ENCODE measurements at places on chromosomes 1 and 21.

- no peak for DNase-seq
These were observed 57.3 kb upstream of the STUM start for GRCh38 chr1:226491093-226491850.

DNA sequence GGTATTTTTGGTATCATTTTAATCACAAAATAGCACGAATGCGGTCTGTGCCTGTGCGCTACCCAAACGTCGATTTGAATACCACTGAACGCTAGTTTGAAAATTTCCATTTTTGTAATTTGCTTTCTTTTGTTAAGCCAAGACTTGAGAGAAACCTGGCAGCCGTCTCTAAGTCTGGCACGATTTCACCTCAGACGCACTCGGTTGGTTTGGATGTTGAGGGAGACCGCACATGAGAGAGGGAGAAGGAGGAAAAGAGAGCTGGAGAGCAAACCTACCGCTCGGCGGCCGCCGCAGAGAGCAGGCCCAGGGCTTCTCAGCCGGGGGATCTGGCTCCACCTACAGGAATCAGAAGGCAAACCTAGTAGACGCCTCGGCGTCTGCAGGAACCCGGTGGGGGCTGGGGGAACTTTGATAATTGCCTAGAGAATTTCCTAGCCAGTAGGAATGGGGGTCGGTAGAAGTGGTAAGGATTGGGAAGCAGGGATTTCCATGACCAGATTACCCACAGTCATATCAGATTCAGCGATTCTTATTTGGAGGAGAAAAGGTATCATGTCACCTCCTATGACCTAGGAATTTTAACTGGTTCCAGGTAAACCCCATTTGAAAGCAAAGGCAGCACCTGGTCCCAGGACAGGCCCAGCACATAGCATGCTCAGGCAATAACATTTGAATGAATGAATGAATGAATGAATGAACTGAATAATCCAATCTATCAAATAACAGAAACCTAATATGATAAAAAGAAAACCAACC, 83.2 kb downstream of the TM2D1 start:
- peak; percentile 44 for DNase-seq

DNA sequence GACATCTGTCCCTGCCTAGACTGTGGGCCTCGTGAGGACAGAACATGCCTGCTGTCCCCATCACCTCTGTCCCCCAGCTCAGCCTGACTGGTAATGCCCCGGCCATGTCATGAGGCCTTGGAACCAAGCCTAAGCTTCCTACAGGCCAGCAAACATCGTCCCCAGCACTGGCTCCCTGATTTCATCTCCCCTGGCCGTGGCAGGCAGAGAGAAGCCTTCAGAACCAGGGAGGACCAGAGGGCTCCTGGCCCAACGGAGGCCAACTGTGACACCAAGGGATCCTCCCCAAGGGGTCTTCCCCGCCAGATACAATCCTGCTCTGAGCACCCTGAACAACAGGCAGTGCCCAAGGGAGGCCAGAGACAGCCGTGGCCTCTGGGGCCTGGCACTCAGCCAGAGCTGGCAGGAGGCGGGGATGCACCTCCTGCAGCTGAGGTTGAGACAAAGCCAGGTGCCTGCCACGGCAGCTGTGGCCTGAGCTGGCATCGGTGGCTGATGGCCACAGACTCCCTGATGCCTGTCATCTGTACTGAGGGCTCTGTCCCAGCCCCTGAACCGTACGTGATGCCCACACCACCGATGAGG, 9.9 kb upstream of the NPHP4 start:
- peak; percentile 12 for DNase-seq

DNA sequence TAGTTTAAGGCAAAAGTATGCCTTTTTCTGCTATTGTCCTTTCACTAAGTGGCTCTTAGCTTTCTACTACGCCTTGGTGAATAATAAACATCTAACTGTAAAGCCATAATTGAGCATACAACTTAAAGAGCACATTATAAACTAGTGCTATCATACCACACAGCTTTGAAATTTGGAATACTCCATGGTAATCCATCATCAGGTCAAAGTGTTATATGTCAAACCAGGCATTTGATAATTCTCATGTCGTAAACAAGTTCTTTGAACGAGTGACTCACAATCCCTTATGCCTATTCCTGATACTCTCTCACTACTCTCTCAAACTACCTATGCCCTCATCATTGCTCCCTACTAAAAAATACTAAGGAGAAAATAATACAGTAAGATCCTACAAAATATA, 60.3 kb upstream of the FMN2 start:
- DNase-seq = no peak

- no peak for DNase-seq
These were observed 48.1 kb upstream of the KCNA3 start for GRCh38 chr1:110722807-110723206.

- DNase-seq = no peak
These were observed 3.8 kb upstream of the HPCAL4 start for GRCh38 chr1:39695016-39695415.

- DNase-seq = no peak
These were observed 56.3 kb downstream of the DPH5 start for GRCh38 chr1:100969327-100969726.

GRCh38 chr1:204123376-204123775, 28.5 kb downstream of the ETNK2 start:
- no peak for DNase-seq

DNA sequence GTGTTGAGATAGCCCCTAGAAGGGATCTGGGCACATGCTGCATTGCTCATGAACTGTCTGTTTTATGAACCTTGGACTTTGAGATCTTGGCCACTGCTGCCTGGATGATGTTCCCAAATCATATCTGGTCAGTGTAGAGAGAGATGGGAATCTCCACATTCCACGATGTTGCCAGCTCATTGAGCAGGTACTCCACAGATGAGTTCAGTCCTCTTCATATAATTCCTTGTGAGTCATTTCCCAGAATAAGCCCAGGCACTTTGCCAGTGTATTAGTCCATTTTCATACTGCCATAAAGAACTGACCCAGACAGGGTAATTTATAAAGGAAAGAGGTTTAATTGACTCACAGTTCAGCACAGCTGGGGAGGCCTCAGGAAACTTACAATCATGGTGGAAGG, 254.0 kb upstream of the RUNX1 start:
- no peak for DNase-seq
